ENCODE measurements at places on chromosomes 2 and 18.

GRCh38 chr2:68662466-68662865 lies 19.1 kb downstream of the PROKR1 start:
- no peak for DNase-seq

DNA sequence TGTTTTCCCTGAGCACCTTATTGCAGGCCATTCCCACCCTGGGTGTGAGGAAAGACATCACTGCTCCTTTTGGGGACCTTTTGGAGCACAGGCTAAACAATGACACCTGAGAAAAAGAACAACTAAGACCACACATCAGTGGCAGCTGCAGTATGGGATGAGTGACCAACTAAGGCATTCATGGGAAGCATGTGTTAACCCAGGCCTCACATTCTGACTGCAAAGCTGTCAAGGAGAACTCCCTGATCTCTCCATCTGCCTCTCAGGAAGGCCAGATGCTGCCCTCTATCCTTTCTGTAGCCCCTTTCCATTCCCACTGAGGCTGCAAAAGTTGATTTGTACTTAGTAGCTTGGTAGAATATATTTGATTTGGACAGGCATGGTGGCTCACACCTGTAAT lies 277.7 kb upstream of the FBXO11 start:
- DNase-seq, result no peak

DNA sequence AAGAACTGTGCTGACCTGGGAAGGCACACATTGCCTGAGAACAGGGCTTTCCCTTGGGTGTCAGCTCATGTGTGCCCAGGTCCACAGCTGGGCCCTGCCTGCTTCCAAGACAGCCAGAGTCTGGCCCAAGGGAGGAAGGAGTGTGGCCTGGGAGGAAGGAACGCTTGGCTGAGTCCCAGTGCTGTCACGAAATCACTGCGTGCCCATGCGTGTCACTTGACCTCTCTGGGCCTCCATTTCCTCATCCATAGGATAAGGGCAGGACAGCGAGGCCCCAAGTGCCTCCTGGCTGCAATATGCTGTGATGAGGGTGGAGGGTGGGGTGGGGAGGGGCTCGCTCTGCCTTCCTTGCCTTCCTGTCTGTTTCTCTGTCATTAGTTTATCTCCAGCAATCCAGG lies 642 bp upstream of the KCNK3 start:
- no peak for DNase-seq

GRCh38 chr18:27062802-27063201 lies 122.3 kb downstream of the CHST9 start:
- DNase-seq, result no peak

- DNase-seq, result no peak
Measured at GRCh38 chr2:133787207-133787606, 218.9 kb upstream of the NCKAP5 start.

DNA sequence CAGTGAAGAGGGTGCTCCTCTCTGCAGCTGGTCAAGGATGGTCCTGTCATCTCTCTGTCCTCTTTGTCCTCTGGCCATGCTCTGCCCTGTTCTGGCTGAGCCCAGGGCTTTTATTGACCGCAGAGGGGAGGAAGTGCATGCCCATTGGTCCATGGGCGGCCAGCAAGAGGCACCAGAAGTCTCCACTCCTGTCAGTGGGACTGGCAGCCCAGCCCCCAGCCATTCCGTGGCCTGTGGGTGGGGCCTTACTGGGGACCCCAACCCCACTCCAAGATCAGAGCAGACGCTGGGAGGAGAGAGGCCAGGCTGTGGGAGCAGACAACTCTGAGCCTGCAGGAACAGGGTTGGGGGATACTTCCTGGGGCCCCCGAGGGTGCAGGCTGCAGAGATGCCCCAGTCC lies 156.9 kb downstream of the CTNNA2 start:
- DNase-seq, result no peak

DNA sequence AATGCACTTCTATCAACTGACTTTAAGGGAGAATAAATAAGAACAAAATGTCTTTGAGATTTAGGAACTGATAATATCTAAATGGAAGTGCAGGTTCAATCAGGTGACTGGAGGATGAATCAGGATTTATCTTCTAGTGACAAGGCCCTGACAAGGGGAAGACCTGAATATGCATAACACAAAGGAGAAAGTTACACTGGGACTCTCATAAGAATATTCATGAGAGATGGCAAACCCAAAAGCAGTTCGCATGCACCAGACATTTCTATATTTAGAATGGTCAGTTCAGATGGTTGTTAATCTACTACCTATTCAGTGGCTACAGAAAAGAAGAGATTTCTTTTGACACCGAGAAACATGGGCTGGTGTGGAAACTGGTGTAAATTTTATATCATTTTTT lies 1771.3 kb upstream of the LRRTM1 start:
- DNase-seq, result no peak

DNA sequence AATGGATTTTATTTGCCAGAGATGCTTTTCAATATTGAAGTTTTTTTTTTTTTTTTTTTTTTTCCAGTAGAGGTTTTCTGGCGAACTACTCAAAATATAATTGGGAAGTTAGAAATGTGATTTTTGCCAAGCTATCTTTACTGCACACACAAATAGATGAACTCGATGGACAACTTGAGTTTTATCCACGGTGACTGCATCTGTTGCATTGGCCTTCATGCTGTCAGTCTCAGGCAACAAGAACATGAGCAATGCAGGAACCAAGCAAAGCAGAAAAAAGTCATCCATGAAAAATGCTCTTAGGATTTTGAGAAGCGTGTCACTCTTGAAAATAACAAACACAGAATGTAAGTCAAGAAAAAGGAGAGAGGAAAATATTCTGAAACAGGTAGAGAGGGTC lies 22.7 kb upstream of the HDAC4 start:
- DNase-seq, result no peak

GRCh38 chr2:51846796-51847195 lies 814.9 kb upstream of the NRXN1 start:
- no peak for DNase-seq

DNA sequence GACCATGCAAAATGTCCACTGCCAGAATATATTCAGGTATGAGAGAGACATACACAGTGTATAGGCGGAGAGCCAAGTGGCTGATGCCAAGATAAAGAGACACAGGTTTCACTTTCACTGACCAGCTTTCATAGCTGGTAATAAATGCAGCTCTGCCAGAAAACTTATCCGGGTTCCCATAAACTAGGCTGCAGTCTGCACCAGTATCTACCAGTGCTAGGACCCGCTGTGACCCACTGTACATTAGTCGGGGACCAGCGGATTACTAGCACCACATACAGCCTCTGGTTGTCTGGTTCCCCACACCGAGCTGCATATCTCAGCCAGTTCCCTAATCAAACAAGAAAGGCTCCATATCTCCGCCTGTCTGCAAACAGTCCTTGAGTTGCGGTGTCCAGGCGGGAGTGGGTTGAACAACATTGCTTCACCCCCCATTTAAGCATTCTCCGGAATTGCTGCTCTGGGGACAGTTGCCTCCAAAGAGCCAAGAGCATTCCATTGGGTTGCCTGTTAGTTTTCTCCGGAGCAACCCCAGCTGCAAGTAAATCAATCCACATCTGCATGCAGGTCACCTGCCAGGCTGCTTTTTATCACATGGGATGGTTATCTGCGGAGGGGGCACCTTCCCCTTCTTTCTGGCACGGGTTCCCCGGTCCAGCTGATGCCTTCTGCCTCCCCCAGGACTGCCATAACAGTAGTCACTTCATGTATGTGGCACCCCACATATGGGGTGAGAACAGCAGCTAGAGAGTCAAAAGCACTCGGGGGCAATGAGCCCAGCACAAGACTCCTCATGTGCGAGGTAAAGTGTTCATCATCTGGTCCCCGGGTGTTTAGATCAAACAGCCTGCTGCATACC lies 18.0 kb upstream of the KLHL23 start:
- no peak for DNase-seq

- DNase-seq, result no peak
Measured at GRCh38 chr18:25042641-25043051, 309.3 kb downstream of the ZNF521 start.

GRCh38 chr2:241094172-241094571 lies 7.9 kb downstream of the MTERF4 start:
- no peak for DNase-seq

DNA sequence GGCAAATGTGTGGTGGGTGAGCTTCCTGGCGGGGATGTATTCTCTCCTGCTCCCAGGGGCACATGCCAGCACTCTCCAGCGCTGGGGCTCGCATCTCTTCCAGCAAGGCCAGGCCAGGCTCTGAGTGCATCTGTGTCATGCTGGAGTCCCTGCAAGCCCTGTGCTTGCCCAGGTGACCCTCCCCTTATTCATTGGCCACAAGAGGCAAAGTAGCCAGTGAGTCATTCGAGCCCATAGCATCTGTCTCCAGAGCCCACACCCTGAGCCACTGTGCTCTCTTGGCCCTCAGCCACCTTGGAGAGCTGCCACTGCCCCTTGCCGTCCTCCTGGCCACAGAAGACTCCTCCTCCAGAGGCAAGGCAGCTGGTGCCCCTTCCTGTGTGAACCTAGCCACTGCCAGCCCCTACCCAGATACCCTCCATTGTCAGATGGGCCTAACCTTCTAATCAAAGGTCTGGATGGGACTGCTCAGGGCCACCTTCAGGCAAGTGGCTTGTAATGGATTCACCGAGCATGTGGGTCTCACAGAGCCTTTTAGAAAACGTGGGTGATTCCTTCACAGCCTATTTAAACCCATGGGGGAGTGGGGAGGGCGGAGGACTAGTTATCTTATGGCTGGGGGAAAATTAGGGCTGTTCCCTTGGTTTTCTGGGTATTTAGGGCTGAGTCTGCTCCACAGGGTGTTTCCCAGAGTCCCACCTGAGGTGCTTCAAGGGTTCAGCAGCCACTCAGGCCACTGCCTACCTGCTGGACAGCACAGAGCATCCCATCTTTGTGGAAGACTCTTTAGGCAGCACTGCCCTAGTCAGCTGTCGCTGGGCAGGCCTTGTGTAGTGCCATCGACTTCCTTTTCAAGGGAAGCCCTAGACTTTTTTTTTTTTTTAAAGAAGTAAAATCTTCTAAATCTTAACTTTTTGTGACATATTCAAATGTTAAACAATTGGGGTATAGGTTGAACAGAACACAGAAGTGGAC lies 137.4 kb downstream of the ACOXL start:
- DNase-seq, result no peak

GRCh38 chr2:49002750-49003149 lies 151.6 kb downstream of the FSHR start:
- DNase-seq, result no peak

DNA sequence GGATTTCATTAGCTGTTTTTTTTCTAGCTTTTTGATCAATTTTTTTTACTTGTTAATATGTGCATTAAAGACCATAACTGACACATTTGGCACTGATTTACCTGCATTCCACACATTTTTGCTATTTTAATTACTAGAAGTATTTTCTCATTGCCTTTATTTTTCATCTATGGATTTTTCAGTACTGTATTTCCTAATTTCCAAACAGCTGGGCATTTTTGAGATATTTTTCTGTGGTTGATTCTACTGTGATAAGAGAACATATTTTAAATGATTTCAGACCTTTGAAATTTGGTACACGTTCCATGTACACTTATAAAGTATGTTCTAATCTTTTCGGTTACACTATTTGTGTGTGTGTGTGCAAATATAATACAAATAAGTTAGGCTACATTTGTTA lies 135.3 kb downstream of the PARD3B start:
- no peak for DNase-seq

DNA sequence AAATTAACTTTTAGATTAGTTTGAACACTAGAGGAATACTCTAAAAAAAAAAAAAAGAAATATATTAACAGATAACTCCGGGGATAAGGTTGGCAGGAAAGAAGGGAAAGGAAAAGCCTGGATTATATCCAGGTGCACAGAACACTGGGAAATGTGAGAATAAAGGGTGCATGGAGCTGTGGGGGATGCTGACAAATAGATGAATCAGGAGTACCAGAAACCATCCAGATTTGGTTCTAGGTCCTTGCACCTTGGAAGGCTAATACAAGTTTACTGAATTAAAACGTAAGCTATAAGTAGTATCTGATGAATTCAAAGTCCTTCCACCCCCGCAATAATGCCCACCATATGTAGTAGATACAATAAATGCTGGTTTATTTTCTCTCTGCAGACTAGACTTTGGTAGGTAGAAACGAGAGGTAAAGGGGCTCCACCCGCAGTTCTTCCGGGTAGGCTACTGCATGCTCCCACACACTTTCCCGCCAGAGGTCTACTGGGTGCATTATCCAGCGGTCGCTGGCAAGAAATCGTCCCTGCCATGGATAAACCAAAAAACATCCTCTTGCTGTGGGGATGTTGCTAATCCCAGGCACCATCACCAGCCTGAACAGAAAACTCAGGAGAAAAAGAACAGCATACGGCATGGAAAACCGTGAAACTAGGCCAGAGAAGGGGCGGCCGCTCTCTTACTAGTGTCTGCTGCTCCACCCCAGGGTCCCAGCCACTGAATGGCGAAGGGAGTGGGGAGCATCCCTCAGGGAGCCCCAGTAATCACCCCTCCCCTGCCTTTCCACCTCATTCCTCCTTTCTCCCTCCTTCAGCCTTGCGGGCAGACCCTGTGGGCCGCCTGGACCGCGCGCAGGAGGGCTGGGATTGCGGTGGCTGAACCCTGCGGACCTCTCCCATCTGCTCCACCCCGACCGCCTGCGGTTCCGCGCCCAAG lies 1.5 kb downstream of the CNRIP1 start:
- no peak for DNase-seq

- no peak for DNase-seq
Measured at GRCh38 chr2:42128721-42129486, 40.2 kb upstream of the EML4 start.

- no peak for DNase-seq
Measured at GRCh38 chr2:168500516-168500915, 44.4 kb downstream of the CERS6 start.

DNA sequence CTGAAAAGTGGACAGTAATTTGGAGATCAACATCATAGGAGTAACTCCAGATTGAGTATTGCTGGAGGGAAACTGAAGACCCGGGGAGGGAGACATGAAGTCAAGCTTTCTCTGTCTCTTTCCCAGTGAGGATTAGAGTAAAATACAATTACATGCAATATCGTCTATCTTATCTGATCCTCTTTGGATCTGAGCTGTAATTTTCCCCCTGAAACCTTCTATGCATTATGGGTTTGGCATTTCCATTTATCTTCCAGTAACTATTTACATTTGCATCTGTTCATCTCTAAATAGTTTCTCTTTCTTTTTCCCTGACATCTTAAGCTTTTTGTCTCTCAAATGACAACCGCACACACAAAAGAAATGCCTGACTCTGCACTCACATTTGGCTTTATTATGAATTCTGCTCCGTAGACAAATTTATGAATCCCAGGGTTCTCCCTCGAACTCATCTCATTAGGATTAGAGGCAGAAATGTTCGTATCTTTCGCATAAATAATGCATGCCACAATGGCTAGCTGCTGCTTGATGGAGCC lies 113.1 kb downstream of the SPP2 start:
- DNase-seq, result no peak

DNA sequence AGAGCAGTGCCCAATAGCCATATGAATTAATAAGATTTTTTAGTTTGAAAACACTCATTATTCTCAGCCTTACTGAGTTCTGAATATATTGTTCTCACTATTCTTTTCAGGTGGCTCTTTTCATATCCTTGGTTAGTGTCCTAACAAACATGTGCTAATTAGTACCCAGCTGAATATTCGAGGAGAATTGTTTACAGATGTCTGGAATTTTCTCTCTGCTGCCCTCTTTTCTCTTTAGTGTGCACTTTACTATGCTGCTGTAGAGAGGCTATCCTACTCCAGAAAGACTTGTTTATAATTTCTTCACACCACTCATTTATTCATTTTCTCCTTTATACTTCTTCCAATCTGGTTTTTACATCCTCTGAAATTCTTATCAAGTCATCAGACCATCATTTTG lies 405.3 kb downstream of the SPAG16 start:
- no peak for DNase-seq

- DNase-seq, result no peak
Measured at GRCh38 chr2:112679484-112679883, 33.7 kb downstream of the SLC20A1 start.

GRCh38 chr2:118786746-118787145 lies 60.7 kb downstream of the EN1 start:
- no peak for DNase-seq
